Activated naive CD4-positive, alpha-beta T cell treated with anti-CD3 and anti-CD28 coated beads, Interleukin-2, amount 10 ng/mL, durations not matched to agents 7 days and 5 days (primary cell): ENCODE measurements at places on chromosomes 16 and 17.

- DNase-seq, result no peak
These were observed 55.0 kb downstream of the AMFR start for GRCh38 chr16:56370185-56370874.

GRCh38 chr17:71850812-71851211 lies 270.0 kb upstream of the SOX9 start:
- DNase-seq, result no peak

- DNase-seq, result peak; percentile 15
These were observed 3.3 kb upstream of the ZG16B start for GRCh38 chr16:2826591-2827373.

DNA sequence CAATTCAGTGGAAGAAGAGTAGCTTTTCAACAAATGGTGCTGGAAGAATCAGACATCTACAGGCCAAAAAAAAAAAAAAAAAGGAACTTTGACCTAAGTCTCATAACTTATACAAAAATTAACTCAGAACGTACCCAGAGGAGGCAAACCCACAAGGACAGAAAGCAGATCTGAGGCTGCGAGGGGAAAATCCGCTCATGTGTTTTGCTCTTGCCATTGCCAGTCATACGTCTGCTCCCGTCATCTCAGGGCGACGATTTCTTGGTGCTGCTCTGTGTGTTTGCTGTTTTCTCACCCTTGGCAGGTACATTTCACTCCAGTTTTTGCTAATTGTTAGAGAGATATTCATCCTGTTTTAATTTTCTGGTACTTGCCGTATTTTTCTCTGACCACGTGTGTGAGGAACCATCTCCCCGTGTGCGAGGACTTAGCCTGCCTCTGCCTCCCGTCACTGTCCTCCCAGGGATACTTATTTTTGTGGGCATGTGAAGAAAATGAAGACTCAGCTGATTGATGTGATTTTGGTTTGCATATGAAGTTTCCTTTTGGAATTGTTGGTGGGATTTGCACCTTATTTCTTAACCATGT lies 33.4 kb upstream of the ACSF3 start:
- DNase-seq, result no peak

DNA sequence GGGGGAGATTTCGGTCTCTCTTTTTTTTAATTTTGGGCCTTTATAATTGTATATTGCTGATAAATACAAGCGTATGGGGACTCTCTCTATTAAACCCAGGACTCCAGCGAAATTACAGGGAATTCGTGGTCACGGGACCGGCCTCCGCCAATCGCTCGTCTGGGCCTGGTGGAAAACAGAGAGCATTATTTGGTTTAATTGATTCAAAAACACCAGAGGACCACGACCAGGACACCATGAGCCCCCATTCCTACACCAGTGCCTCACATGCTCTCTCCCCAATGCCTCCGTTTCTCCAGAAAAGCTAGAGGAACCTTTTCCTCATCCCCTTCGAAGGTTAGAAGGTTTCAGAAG lies at the start of gene HOXB2:
HOXB2 (minus strand) TSS at position 88 of the 354 bp plus-strand sequence. CDS start 198 bp downstream, outside the sequence.
- DNase-seq, result no peak

DNA sequence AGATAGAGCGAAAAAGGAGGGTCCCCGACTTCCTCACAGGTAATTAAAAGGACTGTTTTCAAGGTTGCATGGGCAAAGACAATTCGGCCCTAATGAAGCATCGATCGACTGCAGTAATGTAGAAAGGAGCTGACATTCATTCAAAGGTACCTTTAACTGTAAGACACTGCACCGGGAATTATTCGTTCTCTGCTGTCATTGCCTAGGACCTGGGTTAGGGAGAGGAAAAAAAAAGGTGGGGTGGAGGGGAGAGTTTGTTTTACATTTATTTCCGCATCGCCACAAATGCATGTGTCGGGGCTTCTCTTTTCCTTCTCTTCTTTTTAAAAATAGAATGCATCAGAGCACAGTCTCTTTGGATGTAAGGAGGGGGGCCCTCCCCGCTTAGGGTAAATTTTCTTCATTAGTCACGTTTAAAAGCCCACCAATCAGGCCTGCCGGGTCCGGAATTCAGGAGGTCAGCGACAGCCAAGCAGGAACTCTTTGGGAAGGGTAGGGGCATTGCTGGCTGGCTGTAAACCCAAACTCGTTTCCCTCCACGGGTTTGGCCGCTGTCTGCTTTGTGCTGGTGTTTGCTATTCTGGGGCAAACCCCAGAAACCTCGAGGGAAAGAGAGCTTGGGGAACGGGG lies 496.2 kb upstream of the ZFHX3 start:
- DNase-seq, result no peak

DNA sequence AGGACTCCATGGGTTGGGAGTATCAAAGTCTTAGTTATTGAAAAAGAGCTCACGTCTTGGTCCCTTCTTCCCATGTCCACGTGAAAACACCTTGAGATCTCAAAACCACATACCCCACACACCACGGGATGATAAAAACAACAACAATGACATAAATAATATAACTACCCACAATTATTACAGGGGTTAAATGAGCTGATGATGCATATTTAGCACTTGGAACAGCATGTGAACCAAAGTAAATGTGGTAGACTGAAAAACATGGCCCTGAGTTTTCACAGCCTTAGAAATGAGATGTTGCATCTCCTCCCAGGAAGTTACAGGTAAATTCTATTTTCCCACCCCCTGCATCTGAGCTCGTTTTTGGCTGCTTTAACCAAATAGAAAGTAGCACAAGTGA lies 208.9 kb downstream of the C16orf95 start:
- no peak for DNase-seq

GRCh38 chr16:67026570-67026969 lies 2.4 kb upstream of the CBFB start:
- no peak for DNase-seq

GRCh38 chr17:18262111-18262510 lies 1.6 kb downstream of the MIEF2 start:
- no peak for DNase-seq

GRCh38 chr16:67425580-67425979 lies 5.3 kb upstream of the HSD11B2 start:
- no peak for DNase-seq

GRCh38 chr17:21528031-21528695 lies 152.0 kb downstream of the KCNJ12 start:
- DNase-seq, result no peak

DNA sequence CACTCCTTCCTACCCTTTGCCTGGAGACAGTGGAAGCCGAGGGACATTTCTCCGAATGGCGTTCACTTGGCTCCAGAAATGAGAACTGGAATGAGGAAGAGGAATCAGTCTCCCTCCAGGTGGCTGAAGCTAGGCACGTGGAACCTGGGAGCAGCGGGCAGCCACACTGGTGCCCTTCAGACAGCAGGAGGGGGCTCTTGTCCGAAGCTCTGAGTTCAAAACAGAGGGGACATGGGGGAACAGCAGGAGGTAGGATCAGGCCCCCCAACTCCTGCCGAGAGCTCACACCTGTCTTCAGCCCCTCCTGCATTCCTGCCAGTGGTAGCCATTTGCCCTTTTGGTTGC lies 41.5 kb downstream of the TMEM235 start:
- DNase-seq, result no peak

DNA sequence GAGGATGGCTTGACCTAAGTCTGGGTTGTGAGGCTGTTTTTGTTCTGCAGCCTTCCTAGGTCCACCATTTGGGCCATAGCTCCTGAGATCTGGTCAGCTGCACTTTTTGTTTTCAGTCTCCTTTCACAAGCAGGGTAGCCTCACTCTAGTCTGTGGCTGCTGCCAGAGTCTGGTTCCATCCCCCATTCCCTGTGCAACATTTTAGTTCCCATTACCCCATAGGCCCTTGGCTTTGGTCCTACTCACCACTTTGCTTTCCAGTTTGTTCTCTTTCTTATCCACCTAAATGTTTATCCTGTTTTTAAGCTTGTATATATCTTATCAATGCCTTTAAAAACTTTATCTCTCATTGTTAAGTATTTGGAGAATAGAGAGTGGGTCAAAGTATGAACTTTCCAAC lies 6.5 kb upstream of the XYLT2 start:
- DNase-seq, result no peak

GRCh38 chr17:73096866-73097265 lies 4.4 kb upstream of the SLC39A11 start:
- DNase-seq, result no peak

DNA sequence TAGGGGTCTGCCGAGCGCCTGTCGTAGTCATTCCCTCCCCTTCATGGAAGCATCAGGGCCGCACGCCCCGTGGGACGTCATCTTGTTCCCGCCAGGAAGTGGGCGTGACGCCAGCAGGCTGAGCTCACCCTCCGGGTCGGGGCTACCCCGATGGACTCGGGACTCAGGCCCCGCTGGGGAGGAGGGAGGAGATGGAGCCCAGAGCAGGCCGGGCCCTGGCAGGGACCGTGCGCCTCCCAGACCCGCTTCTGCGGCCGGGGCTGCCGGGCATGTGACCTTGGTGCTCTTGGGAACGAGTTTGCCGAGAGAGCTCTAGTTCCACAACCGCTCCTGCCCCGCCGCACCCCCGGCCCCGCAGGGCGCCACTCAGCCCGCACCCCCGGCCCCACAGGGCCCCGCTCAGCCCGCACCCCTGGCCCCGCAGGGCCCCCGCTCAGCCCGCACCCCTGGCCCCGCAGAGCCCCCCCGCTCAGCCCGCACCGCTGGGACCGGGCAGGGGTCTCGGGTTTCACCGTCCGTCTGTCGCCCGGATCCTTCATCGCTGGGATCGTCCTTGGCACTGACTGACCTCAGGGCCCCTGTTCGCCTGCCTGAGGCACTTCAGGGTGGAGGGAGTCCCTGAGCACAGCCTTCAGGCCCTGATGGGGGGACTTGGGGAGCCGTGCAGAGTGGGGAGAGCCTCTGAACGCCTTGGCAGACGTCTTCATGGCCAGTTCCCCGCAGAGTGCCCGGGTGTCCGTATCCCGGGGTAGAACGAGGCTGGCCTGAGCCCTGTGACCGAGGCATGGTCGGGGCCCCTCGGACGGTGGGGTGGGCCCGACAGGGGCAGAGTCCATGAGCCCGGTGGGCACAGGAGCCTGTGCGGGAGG lies 5.8 kb downstream of the CACNA1H start:
- no peak for DNase-seq

GRCh38 chr17:14340857-14341754 lies 40.2 kb downstream of the HS3ST3B1 start:
- no peak for DNase-seq

DNA sequence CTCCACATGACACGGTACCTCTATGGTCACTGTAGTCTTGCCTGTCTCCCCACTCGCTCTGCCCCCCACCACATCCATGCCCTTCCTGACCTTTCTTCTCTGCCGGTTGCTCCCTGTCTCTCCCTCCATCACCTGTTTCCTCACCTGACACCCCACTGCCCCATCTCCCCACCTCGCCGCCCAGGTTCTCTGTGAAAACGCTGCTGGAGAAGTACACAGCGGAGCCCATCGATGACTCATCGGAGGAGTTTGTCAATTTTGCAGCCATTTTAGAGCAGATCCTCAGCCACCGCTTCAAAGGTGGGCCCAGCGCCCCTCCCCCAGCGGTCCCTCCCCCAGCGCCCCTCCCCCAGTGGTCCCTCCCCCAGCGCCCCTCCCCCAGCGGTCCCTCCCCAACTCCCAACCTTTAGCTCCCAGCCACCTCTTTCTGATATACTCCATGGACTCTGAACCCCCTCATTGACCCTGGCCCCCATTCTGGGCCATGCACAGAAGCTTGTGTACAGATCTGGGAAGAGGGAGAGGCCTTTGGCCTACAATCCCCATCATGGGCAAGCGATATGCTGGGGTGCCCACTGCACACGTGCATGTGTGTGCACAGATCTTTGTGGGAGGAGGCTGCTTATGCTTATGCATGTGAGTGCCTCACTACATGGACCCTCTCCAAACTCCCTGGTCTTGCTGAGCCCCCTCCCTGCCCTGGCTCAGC lies 4.1 kb downstream of the RUNDC3A start:
- no peak for DNase-seq

- DNase-seq, result no peak
These were observed 14.9 kb downstream of the FOXK2 start for GRCh38 chr17:82534401-82534812.
